ENCODE measurements at places on chromosomes 5 and 9.

GRCh38 chr9:99820685-99821395, 845 bp upstream of the NR4A3 start:
- DNase-seq, result no peak

- DNase-seq, result peak; percentile 27
Observed at GRCh38 chr9:4987961-4988421, 2.9 kb downstream of the JAK2 start.

- no peak for DNase-seq
Observed at GRCh38 chr9:18890372-18890771, 142.6 kb downstream of the SAXO1 start.

- DNase-seq, result no peak
Observed at GRCh38 chr9:134333234-134333873, 7.1 kb downstream of the RXRA start.
